Activated T-cell treated with anti-CD3 and anti-CD28 coated beads, Interleukin-2, amount 50 U/mL, for 4 hours (primary cell): ENCODE measurements at places on chromosomes 16 and 17.

DNA sequence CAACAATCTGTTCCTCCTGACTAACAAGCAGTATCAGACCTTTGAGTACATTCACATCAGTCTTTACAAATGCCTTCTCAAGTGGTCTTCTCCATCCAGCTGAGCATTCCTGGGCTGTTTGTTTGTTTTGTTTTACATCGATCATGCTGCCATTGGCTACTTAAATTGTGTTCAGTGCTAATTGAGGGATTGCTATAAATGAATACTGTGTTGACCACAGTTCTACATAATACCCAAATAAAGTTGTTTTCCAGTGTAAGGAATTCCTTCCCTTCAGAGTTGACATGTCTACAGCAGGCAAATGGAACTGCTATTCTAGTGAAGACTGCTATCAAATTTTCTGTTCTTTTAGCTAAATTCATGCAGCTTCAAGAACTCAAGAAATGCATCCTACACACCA, 3.2 kb downstream of the CDH8 start:
- DNase-seq: no peak

GRCh38 chr16:62899737-62900136, 863.5 kb upstream of the CDH8 start:
- DNase-seq: no peak

GRCh38 chr16:35306915-35307314, 1847.5 kb downstream of the TP53TG3F start:
- no peak for DNase-seq

DNA sequence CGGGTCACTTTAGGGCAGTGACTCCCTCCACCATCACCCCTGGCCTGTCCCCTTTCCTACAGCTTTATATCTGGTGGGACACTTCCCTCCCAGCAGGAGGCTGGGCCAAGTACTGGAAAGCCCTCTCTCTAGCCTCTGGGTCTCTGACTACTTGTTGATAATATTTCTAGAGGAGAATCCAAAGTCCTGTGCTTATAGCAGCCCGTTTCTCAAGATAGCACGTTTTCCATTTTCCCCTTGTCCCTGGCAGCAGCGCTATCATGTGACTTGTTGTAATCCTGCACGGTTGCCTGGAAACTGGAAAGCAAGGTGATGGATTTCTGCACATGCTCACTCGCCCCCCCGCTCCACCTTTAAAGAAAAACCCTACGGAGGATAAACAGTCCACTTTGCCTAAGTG, 3.3 kb upstream of the AXIN2 start:
- no peak for DNase-seq

- DNase-seq: no peak
These were observed 238.1 kb downstream of the MRTFB start for GRCh38 chr16:14309001-14309886.

GRCh38 chr17:44794851-44795413, 35.2 kb downstream of the GJC1 start:
- DNase-seq: no peak

DNA sequence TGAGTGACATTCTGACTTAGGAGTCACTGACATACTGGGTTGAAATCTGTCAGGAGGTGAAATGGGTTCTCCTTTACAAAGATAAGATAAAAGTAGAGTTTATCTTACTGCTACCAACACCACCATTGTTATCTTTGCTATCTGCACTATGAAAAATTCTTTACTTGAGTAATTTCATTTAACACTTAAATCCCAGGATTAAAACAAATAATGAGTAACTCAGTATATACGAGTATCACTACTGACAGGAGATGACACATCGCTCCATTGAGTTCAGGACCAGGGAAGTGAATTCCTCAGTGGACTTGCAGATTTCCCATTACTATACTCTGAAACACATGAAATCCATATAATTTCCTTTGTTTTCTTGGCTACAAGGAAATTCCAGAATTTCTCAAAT, 242.1 kb upstream of the NLRP1 start:
- DNase-seq: no peak

- no peak for DNase-seq
These were observed 3.4 kb downstream of the CHST6 start for GRCh38 chr16:75491876-75492275.

DNA sequence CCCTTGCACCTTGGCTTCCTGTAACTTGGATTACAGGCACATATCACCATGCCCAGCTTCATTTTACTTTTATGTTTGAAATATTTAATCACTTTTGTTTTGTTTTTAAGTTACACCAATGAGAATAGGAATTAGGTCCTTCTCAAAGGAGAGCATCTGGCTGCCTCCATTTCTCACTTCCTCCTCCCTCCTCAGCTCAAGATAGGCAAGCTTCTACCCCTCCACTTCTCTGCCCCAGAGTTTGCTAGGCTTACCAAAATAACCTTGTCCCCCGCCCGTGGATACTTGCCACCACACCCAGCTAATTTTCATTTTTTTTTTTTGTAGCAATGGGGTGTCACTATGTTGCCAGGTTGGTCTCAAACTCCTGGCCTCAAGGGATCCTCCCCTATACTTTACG, 17.9 kb downstream of the GABARAPL2 start:
- no peak for DNase-seq

- DNase-seq: no peak
These were observed at the start of gene ARHGDIG for GRCh38 chr16:280552-280951. ARHGDIG (plus strand) TSS chr16:280591; CDS start chr16:280681, 90 bp downstream.

GRCh38 chr16:66517586-66518263, 32.2 kb downstream of the TK2 start:
- DNase-seq: no peak

DNA sequence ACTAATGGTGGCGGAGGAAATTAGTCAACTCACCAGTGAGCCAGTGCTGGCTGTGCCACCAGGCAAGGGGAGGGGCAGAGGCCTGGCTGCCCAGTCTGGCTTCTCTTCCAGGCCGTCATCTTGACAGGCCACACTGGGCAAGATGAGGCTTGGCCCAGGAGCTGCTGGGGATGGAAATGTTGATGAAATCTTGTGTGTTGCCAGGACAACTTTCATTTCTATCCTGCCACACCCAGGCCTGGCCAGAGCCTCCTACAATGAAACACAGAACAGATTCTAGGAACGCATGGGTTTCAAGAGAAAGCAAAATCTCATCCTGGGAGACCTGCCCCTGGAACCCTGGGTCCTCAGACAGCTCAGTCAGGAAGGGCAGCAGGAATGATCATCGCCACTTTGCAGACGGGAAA, 9.3 kb downstream of the HEXIM2 start:
- DNase-seq: no peak

DNA sequence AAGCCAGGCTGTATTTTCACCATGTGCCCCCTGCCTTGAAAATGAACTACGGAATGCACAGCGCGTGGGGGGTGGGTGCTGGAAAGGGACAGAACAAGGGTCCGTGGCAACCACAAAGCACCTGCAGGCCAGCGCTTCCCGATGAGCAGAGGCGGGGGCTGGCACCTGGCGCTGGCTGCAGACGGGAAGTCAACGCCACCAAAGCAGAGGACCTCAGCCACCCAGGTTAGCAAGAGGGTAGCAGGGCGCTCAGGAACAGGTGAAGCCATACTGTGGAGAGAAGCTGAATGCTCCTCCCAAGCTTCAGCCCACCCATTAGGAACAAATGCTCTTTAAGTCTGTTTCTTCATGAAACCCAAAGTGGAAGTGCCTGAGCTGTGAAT, 64.7 kb downstream of the KLHDC4 start:
- DNase-seq: no peak

DNA sequence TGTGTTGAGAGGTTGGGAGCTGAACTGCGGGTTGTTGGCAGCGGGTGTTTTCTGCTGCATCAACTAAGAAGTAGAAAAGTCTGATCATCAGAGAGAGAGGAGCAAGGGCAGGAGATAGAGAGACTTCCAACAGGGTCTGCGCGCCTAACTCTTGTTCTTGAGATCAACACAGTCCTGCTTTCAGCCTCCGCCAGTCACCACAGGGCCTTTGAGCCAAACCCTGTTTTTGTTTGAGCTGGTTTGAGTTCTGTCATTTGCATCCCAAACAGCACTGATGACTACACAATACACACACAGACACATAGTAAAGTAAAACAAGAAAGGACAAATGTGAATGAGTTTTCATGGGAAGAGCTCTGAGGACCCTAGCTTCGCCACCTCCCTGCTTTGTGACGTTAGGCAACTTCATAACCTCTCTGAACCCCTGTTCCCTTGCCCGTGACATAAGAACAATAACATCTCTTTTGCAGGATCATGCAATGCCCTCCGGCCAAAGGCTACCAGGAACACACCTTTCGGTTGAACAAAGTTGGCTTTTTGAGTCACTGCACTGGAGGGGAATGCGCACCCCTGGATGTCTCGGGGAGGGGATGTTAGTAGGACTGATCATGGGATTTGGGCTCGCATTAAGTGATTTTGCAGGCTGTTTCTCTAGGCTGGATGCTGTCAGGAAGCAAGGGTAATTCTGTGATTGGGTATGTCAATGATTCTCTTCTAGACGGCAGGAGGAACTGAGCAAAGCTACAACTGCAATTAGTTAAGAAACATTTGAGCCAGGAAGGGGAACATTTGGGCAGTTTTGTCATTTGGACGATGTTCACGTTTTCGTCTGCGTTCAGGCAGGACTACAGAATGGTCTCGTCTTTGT, 92.3 kb downstream of the C16orf78 start:
- no peak for DNase-seq
